ENCODE measurements at places on chromosomes 2 and 18.

GRCh38 chr2:33927756-33928155 is 328.7 kb upstream of the FAM98A start:
- DNase-seq: no peak

DNA sequence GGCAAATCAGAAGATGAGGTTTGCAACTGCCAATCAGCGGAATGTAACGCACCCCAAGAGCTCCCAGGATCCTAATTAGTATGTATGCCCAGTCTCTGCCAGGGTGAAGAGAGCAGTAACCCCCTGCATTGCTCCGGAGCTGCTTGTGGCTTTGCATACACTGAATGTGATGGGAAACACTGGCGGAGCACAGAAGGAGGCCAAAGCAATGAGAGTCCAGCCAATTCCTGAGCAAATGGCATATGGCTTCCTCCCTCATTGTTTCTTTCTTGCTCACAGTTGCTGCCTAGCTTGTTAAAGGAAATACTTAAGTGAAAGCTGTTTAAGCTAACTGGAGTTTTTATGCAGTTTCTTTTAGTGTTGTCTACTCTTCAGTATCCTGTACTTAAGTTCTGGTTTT is 343.5 kb upstream of the NT5C1B start:
- no peak for DNase-seq

DNA sequence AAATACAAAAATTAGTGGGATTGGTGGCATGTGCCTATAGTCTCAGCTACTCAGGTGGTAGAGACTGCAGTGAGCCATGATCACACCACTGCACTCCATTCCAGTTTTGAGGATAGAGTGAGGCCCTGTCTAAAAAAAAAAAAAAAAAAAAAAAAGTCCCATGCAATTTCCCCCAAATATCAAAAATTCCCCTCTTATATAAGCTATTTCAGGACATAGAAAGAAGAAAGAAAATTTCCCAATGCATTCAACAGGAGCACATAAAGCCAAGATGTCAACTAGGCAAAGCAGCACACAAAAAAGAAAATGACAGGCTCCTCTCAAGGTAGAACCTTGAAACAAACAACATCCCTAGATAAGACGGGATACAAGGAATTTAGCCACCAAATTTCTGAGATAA is 213.3 kb downstream of the TCF4 start:
- DNase-seq: peak; percentile 12

DNA sequence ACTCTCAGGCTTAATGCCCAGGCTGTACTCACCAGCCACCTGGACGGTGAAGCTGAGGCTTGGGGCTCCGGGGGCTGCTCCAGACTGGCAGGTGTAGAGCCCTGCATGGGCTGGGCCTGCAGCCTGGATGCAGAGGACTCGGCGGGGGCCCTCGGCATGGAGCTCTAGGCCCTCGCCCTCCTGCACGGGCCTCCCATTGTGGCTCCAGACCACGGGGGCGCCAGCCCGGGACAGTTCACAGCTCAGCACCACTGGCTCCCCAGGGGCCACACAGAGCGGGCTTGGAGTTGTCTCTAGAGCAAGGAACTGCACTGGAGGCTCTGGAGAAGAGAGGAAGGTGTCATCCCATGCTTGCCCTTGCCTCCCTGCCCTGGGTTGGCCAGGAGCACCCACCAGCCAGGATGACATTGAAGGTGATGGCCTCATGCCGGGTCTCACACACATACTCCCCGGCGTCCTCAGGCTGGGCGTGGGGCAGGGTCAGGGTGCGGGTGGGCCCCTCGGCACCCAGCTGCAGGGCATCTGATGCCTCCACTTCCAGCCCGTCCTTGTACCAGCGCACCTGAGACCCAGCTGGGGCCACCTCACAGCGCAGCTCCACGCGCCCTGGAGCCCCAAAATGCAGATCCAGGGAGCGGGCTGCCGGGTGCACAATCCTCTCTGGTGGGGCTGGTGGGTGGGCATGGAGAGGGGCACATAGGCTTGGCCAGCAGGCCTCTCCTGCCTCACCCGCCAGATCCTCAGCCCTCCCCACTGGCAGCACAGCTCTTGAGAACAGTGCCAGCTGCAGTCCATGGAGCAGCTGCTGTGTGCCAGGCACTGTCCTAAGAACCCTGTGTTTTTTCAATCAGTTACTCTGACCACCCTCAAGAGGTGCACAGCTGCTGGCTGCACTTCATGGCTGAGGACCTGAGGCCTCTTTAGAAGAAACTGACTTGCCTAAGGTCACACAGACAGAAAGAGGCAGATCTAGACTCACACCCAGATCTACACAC is 13.3 kb downstream of the OBSL1 start:
- no peak for DNase-seq

- no peak for DNase-seq
Observed at GRCh38 chr18:21777814-21778213, 37.2 kb downstream of the MIB1 start.

DNA sequence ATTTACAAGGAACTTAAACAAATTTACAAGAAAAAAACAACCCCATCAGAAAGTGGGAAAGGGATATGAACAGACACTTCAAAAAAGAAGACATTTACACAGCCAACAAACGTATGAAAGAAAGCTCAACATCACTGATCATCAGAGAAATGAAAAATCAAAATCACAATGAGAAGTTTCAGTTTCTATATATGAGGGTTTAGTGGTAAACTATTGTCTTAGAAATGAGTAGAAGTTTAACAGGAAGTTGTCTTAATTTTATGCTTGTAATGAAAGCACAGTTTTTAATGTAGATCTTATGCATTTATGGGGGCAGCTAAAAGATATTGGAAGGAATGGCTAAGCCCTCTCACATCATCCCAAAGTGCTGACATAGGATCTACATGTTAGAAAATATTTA is 325.4 kb downstream of the ERBB4 start:
- no peak for DNase-seq

GRCh38 chr2:230312638-230313037 is 14.4 kb upstream of the SP140L start:
- no peak for DNase-seq

DNA sequence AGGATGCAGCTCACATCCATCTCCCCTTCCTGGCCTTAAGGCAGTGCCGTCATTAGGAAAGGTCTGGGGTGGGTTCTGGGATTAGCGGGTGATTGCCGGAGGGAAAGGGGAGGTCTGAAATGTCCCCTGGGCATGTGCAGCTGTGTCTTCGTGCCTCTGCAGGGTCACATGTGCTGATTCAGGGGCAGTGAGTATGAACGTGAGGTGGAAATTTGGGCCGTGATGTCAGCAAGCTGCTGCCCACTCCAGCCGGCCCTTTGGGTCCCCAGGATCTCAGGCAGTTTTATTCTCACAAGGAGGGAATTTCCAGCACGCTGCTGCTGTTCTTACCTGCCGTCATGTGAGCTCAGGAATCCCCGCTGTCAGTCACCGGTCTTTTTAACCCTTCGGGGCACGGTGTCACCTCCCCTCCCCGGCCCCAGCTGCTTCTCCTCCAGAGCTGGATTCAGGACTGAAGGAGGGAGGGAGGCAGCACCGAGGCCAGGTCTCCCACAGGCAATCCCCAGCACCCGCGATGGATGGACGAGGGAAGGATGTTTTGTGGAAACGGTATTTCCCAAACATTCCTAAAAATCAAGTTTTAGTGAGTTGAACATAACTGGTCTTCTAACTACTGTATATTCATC is 23.5 kb downstream of the GPR35 start:
- DNase-seq: no peak

DNA sequence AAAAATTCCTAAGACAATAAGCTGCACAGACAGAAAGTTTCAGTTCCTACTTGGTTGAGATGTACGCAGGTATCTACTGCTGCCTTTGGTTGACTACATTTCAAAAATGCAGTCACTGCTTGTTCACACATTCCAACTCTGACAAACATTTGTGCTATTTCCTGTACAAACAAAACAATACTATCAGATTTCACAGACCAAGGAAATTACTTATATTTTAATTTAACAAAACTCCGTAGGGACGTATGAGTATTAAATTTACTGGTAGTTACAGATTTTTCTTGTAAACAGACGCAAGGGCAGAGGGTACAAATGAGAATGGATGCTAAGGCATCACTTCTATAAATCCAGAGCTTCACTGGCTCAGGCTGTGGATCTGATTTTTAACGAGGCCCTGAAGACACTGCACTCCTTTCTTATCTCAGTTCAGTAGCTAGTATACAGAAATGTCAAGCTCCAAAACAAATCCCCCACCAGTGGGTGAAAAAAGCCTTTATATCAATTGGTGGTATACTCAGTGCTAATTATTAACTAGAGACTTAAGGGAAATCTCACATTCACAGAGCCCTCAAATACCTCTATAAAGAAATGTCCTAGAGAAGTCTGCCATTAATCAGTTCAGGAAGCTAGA is 31.7 kb upstream of the TTC32 start:
- no peak for DNase-seq

GRCh38 chr2:233387667-233388528 is 33.6 kb downstream of the DGKD start:
- no peak for DNase-seq

DNA sequence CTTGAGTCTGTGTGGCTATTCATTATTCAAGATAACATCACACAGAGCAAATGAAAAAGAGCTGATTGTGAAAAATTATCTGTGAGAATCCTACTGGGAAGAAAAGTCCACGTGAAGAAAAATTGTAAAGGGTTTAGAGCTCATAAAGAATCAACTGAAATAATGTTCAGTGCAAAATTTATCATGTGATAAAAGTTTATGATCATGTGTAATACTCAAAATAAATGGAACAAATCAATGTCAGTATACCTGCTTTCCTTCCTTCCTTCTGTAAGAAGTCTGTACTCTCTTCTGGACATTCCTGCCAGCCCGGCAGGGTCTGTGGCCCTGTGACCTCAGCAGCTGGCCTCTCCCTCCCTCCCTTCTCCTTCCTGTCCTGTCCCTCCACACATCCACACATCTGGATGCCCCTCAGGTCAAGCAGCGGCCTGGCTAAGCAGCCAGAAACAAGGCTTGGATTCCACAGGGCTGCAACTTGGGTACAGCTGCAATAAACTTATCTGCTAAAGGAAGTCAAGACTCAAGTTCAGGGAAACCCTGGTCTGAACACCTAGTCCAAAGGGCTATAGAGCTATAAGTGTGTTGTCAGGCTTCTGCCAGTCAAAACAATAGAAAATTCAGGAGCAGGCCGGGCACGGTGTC is 172.1 kb downstream of the MREG start:
- DNase-seq: no peak

DNA sequence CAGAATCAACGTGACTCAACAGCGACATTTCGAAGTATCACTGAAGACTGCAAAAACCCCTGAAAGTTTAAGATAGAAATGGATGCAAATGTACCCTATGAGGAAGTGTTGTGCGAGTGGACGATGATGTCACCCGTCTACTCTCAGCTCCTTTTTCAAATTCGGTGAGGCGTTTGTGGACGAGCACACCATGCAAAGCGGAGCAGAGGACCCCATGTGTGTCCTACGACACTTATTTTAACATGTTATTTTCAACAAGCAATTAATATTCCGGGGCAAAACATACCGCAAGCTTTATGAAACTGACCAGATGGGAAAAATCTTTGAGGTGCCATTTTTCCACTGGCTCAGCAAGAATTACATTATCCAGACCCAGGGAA is 2.0 kb downstream of the PXDN start:
- DNase-seq: no peak

DNA sequence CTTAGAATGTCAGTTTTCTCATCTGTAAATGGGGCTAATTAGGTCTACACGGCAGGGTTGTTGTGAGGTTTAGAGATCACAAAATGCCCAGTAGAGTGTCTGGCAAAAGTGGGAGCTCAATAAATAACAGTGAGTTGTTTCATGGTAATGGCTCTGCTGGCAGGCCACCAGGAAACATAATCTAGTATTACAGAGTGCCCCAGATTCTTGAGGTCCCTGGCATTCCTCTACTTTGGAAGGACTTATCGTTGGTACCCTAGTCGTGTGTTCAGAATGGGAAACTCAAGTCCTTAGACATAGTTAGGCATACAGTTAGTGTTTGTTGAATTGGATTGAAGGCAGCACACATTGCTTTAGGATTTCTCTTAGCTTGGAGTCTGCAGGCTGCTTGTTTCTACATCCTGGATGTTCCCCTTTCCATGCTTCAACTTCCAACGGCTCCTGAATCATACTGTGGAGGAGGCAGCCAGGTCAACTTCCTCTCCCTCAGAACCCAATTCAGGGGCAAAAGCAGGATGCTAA is 161.5 kb upstream of the FOSL2 start:
- DNase-seq: peak; percentile 73

DNA sequence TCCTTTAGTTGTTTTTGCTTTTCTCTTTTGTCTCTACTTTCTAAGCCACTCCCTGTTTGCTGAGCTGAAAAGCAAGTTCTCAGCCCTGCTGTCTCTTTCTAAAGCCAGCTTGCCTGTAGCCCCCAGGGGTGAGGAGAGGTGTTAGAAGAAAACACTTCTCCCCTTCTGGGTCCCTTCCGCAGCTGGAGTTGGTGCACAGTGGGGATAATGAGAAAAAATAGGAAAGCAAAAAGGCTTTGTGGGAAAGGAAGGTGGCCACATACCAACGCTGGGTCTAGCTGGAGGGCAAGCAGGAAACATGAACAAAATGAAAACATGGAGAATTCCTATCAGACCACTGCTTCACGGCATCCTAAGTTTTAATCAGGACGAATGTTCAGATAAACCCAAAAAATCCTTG is 15.5 kb upstream of the SLC20A1 start:
- DNase-seq: no peak

- peak; percentile 52 for DNase-seq
Observed at GRCh38 chr2:127197475-127198385, 22.4 kb downstream of the CYP27C1 start.

DNA sequence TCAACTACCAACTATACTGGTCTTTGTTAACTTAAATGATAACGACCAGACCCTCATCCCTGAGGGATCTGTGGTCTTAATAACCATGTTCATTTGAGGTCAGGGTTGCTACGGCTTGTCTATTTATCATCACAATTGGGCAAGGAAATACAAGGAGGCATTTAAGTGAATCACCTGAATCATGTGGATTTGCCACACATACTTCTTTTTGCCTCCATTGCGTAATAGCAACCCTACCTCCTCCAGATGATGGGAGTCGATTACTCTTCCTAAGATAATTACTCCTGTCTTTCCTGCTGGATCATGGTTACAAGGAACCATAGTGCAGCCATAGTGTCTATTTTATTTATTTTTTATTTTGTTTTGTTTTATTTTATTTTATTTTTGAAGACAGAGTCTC is 42.2 kb downstream of the TAF4B start:
- no peak for DNase-seq

GRCh38 chr2:168639441-168639898 is 163.0 kb upstream of the NOSTRIN start:
- DNase-seq: peak; percentile 48

DNA sequence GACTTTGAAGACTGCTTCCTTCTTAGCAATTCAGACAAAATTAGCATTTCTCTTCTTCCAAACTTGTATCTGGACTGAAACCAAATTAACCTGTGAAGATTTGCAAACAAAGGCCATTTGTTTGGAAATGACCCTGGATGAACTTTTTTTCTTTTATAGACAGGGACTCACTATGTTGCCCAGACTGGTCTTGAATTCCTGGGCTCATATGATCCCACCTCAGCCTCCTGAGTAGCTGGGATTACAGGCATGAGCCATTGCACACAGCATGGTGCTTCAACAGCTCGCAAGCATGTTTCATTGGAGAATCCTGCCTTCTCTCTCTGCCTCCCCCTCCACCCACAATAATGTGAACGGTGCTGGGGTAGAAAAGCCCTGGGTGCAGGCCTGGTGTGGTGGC is 170.2 kb downstream of the ARL4C start:
- no peak for DNase-seq

All from suppressor macrophage treated with lipopolysaccharide for 4 hours (primary cell).